ENCODE measurements at places on chromosomes 4 and X. TPM values are rescaled to one million over a fixed set of nuclear protein-coding genes. Genes with fewer than 3 reads are reported as not detected.

AFM gene
- not detected for total RNA-seq

MAOA gene
- 9.8 TPM for total RNA-seq

DACH2 gene
- total RNA-seq, result not detected

PHKA1 gene
- 8.9 TPM for total RNA-seq

TMPRSS11D gene
- total RNA-seq, result not detected

DNA sequence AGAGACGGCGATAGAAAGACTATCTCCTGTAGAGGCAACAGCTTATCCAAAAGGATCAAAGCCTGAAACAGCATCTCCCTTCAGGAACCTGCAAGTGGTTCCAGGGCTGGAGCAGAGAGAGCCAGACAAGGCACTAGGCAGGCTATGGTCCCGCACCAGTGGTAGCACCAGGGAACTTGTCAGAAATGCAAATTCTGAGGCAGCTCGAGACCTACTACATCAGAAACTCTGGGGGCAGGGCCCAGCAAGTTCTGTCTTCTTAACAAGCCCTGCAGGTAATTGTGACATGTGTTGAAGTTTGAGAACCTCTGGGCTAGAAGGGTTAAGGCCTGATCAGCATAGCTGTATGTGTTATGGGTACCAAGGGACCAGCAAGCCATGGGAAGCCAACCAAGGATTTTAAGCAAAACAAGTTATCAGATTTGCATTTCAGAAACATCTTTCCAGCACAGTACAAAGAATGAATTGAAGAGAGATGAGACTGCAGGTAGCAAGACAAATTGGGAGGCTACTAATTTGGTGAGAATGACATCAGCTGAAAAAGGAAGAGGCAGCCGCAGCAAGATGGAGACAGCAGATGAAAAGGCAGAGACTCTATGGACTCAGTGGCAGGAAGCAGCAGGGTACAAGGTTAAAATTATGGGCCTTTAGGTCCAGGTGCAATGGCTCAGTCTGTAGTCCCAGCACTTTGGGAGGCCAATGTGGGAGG is 139.7 kb downstream of the TSPAN5 start:
- no peak for DNase-seq

GRCh38 chrX:119726900-119727555 is 31.4 kb upstream of the SOWAHD start:
- DNase-seq, result no peak

GRCh38 chr4:20356565-20356964 is 104.9 kb downstream of the SLIT2 start:
- DNase-seq, result no peak

GRCh38 chr4:159204566-159204965 is 101.7 kb downstream of the RAPGEF2 start:
- no peak for DNase-seq

DNA sequence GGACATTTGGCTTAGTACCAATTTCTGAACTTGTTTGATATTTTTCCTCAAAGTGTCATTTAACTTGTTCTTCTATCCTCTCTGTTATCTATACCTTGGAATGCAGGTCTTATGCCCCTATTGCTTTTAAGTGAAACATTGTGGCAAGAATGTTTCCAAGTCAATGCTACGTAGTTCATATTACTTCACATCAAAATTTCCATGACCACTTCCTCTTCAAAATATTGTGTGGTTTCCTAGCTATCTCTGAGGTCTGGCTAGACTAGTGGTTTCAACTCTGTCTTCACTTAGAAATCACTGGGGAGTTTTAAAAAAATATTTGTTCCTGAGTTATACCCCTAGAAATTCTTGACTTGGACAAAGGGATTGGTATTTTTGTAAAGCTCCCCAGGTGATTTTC is 20.2 kb upstream of the RASGEF1B start:
- DNase-seq, result no peak

DNA sequence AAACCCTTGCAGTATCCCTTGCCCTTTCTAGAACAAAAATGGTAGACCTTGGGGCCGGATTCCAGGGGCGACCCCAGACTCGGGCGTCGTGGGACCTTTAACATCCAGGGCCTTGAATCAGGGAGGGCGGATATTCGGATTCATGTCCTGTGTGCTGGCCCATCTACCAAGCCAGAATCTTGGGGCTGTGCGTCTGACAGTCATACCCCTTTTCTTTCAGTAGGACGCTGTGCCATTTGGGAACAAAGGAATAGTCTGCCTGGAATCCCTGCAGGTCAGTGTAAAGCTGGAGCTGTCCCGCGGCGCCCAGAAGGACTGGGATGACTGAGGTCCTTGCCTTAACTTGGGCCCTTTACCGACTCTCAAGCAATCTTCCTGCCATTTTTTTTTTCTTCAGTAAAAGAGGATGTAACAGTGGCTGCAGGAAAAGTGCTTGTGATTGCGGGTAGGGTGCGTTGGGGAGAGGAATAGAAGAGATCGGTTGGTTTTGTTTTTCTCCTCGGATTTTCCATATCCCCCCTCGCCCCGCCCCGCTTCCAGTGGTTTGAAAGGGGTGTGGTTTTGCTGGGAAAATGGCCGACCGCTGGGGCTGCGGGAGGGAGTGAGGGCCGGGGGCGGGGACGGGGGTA is 518 bp downstream of the ARMCX1 start:
- no peak for DNase-seq

DNA sequence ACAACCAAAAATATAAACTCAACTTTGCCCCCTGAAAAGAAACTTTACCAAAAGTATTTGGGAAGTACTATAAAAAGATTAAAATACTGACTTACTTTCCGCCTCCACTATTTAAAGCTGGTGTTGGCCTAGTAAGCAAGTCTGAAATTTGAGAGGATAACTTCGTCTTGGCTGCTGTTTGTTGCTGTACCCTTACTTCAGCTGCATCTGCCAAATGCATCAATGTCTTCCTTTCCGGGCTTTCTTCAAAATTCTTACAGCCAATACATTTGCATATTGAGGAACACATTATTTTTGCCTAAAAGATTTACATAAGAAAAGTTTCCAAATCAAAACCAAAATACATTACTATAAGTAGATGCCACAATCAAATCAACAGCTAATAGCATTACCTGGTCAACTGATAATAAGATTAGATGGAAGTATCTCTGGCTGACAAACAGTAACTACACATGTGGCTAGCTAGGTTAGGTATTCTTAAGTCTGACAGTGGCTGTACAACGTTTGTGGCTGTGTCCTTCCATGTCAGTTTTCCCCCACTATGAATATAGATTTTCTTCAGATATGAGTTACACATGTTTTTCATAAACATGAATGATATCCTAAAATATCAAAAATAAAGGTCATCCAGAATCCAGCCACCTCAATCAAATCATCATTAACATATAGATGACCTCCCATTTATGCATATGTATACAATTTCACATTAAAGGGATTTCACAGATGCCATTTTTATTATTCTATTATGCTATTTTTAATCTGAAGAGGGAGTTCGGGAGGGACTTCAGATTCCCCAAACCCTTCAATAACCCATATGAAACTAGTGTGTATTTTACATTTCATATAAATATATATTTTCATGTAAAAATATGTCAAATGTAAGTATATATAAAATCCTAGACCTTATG is 30.6 kb downstream of the THAP9 start:
- no peak for DNase-seq

- DNase-seq, result no peak
These were observed 586 bp downstream of the HERC5 start for GRCh38 chr4:88457307-88458103.

DNA sequence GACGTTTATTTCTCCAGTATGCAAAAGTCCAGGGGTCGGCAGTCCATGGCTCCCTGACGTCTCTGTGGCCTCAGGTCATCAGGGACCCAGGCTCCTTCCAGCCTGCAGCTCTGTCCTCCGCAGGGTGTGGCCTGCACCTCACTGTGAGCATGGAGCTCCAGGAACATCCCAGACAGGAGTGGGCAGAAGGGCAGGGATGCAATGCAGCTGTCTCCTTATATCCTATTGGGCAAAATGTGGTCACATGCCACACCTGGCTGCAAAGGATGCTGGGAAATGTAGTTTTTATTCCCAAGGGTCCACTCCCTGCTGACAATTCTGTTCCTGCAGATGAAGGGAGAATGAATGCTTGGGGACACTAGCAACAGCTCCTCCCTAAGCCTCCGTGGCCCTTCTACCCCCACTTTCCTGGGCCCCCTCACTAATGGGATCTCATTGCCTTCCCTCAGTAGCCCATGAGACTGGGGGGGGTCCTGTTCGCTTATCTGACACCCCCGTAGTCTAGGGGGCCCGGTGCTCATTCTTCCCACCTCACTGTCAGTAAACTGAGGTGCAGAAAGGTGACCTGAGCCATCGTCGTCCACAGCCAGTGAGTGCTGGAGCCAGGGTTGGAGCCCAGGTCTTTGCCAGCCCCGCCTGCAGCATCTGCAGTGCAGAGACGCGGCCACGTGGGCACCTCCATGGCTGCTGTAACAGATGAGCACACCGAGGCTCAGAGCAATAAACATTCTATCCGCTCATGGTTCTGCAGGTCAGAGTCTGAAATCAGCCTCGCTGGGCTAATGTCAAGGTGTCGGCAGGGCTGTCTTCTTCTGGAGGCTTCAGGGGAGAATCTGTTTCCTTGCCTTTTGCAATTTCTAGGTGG is 5.9 kb upstream of the GRPEL1 start:
- peak; percentile 64 for DNase-seq

DNA sequence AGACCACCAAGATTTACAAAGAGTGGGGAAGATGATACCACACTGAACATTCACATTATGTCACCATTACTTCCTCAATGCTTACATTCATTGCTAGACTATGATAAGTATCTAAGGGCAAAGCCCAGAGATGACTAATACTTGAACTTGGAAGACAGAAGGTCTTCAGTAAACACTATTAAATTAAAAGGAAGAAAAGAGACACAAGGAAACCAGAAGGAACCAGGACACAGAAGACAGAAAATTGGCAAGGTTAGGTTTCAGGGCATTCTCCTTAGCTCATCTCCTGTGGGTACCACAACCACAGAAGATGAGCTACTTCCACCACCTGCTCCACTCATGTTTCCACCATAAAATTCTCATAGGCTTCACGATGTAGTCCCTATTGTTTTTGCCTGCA is 64.9 kb downstream of the NLGN4X start:
- DNase-seq, result no peak

- DNase-seq, result peak; percentile 86
These were observed 168.3 kb downstream of the SPRY1 start for GRCh38 chr4:123564758-123565346.

DNA sequence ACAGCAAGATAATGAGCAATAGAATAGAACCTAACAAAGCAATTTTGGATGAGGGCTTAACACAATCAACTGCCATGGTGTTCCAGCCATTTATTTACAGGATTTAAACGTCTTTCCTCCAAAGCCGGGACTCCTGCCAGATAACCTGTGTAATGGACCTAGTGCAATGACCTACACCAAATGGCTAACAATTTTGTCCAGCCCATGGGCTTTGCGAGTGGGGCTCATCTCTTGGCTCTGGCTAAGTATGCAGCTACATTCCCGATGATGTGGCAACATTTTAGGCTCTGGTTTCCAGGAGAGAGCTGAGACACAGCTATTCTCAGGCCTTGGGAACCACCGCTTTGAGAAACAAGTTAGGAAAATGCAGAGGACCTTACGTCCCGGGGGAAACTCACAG is 822.3 kb upstream of the FTHL17 start:
- no peak for DNase-seq

- DNase-seq, result no peak
These were observed 192.6 kb downstream of the PDGFC start for GRCh38 chr4:156779042-156779441.

DNA sequence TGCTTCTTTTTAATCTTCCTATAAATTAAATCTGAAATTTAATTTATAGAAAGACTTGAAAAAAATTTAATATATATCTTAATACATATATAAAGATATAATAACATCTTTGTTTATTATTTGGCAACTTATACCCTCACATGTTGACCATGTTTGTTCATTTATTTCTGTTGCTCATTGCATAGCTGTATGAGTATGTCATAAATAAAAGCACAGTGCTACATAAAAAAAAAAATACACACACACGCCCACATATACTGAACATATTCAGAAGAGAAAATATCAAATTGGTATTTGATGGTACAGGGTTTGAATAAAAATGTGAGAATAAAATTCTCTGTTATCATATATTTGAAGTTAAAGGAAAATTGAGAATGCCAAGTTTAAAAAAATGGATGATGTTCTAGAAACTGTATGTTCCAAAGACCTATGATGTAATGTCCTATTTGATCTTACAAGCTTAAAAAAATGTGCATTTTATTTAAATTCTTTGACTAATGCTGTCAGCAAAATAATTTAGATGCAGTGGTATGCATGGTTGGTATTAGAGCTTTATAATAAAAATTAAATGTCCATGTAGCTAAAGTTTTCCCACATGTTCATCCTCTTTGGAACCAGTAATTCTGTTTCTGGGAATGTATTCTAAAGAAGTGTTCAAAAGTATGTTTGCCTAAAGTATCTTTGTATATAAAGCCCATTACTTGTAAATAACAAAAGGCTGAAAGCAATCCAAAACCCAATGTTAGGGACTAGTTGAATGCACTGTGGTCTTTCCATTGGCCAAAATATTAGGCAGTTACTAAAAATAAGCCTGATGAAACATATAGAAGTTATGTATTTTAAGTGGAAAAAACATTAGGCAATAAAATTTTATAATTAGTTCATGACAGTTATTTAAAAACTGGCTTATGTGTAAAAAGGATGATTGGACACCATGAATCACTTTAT is 12.9 kb downstream of the TMEM184C start:
- DNase-seq, result no peak

DNA sequence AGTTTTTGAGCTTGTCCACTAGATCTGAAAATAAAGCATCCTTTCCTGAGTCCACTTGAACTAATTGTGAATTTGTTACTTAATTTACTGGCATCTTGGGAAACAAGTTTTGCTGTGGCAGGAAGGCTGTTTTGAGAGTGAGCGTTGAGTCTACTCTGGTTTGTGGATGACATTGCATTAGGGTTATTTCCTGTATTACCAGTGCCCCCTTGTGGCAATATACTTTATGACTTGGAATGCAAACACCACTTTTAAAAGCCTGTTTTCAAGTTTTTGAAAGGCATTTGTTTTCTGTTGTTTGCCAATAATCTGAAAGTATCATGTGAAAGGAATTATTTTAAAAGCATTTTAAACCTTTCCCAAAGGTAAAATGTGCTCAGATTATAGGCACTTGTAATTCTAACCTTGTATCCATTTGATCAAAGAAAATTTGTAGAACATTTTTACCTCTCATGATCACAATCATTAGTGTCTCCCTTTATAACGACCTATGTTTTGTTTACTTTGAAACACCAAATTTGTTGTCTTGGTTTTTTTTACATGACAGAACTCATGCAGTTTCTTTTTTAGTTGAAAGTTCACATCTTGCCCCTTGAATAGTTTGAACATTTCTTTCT is 18.0 kb upstream of the CYP2U1 start:
- DNase-seq, result peak; percentile 79

GRCh38 chrX:80207327-80207726 is 192.8 kb downstream of the TBX22 start:
- no peak for DNase-seq

DNA sequence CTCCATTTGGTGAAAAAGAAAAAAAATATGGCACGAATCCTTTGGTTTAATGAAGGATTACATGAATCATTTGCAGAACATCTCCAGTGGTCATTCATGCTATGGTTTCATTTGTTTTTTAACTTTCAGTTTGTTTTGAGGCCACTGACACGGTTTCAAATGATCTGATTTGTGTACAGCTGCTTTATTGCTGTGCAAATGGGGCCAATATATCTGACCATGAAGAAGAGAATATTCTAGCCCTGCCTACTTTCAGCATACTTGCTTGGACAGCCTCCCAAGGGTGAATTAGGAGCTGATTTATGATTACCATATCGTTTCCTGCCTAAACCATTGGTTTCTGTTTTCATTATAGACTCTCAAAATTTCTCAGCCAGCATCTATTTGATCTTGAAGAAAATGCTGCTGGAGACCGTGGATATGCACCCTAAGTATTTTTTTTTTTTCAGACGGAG is 30.7 kb downstream of the SPARCL1 start:
- DNase-seq, result no peak

All from MCF 10A (cell line).